Amniotic stem cell (primary cell): ENCODE measurements at places on chromosomes 5 and 9.

GRCh38 chr5:25754895-25755294 lies 1110.1 kb upstream of the CDH10 start:
- no peak for DNase-seq

GRCh38 chr9:81389569-81389993 lies 299.8 kb downstream of the TLE1 start:
- DNase-seq: peak; percentile 68

DNA sequence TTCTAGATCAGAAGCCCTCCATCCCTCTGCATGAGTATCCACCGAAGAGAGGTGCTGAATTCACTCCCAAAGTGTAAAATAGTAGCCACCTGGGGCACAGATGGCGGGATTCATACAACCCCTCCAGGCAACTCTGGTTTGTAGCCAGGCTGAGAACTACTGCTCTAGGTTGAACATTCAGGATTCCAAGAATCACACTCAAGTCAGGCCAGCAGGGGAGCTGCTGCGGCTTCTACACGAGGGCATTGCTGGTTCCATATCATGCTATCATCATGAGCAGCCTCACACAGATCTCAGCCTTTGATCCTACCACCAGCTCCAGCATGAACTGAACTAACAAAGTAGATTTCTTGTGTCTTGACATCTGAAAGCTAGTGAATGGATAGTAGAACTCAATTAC lies 367.9 kb downstream of the DIRAS2 start:
- no peak for DNase-seq

GRCh38 chr5:172410160-172410559 lies 44.2 kb downstream of the SH3PXD2B start:
- DNase-seq: no peak

GRCh38 chr9:97714435-97714834 lies 17.3 kb upstream of the XPA start:
- DNase-seq: no peak

- no peak for DNase-seq
Observed at GRCh38 chr5:84450617-84451414, 66.1 kb upstream of the EDIL3 start.

DNA sequence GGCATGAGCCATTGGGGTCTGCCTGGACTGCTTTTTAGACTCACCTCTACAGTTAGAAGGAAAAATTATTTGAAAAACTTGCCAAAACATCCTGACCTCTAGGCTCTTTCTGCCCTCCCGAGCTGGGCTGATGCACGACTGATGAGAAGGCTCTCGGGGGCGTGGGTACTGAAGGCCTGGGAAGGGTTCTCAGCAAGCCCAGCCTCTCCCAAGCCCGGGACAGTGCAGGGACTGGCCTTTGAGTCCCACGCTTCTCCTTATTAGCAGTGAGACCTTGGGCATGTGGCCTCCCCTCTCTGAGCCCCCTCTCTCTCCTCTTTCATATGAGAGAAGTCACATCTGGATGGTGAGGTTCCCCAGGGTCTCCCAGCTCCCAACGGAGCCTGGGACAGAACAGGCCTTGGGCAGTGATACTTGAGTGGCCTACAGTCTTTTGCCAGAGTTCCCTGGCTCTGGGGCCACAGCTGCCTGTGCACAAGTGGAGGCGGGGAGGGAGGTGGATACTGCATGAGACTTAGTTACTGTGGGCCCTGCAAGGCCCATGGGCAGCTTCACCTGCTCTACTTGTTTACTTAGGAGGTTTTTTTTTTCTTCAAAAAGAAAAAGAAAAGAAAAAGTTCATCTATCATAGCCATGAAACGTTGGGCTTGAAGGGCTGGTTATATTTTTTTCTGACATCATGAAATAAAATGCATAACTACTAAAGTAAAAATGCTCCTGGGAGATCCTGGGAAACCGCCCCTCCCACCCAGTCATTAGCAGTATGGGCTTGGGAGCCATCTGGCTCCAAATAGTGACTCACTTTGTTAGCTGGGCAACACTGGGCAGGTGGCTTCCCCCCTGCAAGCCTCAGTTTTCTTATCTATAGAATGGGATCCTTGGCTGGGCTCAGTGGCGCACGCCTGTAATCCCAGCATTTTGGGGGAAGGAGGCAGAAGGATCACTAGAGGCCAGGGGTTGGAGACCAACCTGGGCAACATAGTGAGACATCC lies 139.4 kb downstream of the GAPVD1 start:
- DNase-seq: no peak

DNA sequence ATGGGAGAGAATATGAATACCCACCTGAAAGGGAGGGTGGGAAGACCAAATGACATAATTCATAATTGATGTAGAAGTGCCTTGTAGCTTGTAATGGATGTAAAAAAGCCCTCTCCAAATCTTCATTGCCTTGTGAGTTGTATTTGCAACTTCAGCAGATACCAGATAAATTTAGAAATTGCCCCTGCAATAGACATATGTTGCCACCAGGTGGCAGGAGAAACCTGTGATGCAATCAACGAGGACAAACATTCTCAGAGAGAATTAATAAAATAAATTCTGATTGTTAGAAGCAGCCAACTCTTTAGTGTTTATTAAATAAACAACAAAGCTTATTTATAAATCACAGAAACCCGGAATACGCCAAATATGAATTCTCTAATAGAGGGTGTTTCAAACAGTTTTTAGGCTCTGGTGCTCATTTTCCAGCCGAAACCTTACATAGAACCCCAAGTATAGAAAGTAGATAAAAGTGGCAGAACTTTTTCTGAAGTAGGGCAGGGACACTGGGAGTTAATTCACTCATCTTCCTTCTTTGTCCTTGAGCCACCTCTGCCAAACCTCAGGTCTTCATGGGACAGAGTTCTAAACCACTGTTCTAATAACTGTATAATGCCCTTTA lies 147.8 kb downstream of the TMEM38B start:
- DNase-seq: no peak

DNA sequence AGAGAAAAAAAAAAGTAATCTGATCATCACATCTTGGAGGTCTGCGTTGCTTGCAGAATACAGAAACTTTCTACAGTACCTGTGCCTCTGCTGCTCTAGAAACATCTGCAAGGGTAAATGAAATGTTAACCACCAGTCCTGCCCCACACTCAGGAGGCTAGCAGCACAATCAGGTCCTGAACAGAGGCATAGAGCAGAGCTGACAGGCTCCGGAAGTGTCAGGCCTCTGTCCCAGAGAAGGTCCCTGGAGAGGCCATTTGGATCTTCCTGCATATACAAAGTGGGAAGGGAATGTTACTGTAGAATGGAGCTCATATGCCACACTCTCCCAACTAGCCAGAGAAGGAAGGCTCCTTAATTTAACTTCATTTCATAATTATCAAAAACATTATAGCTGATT lies 7.2 kb downstream of the NRG2 start:
- DNase-seq: no peak

DNA sequence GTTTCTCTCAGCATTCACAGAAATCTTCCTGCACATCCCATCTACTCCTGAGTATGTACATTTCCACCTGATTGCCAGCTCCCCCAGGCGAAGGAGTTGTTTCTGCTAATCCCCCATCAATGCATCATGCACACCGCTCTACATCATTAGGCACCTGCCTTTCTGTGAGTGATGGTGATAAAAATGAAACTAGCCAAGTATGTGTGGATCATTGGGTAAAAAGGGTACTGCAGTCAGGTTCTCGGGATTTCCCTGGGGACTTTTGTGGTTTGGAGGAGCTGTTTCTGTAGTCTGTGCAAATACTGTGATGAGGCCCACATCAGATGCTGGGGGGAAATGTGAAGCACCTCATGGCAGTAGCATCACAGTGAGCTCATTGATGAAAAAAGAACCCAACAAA lies 30.4 kb downstream of the CAMK4 start:
- DNase-seq: no peak

DNA sequence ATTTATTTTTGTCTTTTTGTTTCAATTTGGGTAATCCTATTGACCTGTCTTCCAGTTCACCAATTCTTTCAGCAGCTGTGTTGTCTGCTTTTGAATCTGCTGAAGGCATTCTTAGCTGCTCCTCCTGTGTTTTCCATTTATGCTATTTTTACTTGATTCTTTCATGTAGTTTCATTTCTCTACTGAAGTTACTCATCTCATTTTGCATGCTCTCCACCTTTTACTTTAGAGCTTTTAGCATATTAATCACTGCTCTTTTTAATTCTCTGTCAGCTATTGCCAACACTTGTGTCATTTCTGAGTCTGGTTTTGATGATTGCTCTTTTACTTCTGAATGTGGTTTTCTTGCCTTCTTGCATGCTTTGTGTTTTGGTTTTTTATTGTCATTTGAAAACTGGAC lies 496.0 kb upstream of the CLINT1 start:
- DNase-seq: no peak

DNA sequence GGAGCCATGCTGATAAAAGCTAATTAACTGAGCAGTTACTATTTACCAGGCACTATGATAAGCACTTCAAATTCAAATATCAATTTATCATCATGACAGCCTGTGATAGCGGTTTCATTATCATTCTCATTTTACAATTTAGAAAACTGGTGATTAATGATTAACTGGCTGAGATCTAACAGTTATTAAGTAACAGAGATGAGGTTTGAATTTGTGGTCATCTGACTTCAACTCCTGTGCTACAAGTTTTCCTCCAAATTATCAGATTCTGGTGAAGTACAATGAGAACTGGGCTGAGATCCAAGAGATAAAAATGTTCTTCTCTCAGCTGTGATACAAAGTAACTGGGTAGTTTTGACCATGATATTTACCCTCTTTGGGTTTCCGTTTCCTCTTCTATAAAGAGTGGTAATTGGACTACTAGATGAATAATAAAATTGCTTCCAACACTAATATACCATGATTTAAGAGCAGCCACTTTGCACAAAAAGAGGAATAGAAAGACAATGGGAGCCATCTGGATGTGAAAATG lies 74.5 kb upstream of the CCNG1 start:
- no peak for DNase-seq

- DNase-seq: no peak
Observed at GRCh38 chr5:79692596-79692995, 3.0 kb downstream of the CMYA5 start.

DNA sequence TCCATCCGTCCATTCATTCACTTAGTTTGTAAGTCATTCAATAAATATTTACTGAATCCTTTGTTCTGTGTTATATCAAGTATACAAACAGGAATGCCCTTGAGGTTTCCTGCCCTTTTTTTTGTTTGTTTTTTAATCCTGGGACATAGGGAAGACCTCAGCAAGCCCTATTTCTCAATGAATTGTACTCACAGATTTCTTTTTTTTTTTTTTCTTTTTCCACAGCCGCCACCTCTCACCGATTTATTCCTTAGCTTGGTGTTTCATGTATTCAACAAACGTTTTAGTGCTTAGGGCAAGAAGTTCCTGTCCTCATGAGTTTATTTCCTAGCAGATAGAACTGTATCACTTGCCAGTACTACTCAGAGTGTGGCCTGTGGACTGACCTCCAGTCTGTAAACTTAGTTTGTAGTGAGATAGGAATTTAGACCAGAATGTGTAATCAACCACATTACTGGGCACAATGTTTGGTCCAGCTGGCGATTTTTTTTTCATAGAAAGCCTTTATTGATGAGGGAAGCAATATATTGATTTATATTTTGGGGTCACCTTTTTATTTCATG lies 35.4 kb upstream of the C5orf47 start:
- DNase-seq: no peak

- DNase-seq: no peak
Observed at GRCh38 chr9:135752281-135753204, 50.6 kb downstream of the KCNT1 start.

- no peak for DNase-seq
Observed at GRCh38 chr5:178606269-178606668, 16.1 kb upstream of the COL23A1 start.

DNA sequence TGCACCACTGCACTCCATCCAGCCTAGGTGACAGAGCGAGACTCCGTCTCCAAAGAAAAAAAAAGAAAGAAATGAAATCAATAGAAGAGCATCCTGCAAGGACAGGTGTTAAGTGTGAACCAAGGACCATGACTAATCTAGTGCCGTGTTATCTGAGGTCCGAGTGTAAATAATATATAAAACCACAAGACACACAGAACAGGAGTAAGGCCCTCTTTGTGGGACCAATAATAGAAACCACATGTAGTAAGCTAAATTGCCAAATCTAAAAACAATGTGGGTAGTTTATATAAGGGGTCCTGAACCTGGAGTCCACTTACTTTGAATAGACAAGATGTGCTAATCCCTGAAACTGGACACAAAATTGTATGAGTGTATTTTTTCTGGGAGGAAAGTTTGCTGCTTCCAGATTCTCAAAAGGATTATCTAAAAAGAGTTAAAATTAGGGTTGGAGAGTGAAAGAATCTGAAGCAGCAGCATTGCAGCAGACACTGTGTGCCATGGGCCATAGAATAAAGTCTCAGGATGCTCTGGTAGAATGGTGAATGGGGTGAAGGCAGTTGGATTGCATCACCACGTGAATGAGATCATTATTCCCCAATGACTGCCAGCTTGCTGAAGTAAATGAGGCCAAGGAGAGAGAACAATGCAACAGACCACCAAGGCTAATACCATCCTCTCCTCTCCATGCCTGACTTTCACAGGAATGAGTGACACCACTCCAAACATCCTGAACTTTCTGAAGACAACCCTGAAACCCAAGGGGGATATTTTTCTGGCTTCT lies 222.7 kb downstream of the DCP2 start:
- no peak for DNase-seq

DNA sequence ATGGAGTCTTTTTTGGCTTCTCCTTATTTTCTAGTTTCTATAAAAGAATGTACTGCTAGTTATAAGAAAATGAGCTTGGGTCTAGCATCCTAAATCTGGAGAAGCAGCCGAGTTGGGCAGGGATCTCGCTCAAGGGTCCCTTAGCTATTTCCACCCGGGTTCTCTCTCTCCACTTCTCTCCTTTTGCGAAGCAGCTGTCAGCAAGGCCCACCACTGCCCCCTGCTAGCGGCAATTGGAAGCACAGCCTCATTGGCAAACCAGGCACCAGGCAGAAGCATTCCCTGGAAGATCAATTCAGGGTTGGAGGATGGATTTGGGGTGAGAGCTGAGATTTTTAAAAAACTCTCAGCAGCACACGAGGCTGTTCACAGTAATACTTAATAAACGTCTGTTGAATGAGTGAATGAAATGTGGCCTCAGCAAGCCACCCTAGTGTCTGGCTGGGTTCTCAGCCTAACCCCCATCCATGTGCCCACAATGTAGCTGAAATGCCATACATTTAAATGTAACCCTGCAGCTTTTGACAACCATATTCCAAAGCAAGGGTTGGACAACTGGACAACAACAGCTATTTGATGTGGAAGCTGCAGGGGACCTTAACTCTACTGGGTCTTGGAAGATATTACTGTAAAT lies 34.6 kb upstream of the TNIP1 start:
- DNase-seq: peak; percentile 24

GRCh38 chr9:16628413-16628812 lies 242.1 kb downstream of the BNC2 start:
- no peak for DNase-seq

- DNase-seq: no peak
Observed at GRCh38 chr9:21499912-21500311, 17.8 kb upstream of the IFNE start.

DNA sequence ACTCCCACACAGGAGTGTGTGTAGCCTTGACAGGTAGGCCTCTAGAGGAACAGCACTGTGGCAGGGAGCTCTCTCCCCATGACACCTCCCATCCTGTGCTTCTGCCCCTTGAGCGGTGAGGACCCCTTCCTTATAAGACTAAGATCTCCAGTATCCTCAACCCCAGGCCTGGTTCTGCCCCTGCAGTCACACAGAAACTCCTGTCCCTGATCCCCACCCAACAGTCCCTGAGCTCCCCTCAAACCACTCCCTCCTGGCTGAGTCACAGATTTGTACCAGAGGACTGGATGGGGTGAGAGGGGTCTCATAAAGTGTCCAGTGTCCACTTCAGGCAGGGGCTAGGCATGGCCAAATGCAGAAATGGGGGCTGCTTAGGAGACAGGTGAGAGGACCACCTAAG lies 47.8 kb upstream of the CDKN2AIPNL start:
- DNase-seq: no peak

- no peak for DNase-seq
Observed at GRCh38 chr5:148559461-148559860, 94.9 kb downstream of the HTR4 start.
